ENCODE measurements at places on chromosomes 7 and 10.

DNA sequence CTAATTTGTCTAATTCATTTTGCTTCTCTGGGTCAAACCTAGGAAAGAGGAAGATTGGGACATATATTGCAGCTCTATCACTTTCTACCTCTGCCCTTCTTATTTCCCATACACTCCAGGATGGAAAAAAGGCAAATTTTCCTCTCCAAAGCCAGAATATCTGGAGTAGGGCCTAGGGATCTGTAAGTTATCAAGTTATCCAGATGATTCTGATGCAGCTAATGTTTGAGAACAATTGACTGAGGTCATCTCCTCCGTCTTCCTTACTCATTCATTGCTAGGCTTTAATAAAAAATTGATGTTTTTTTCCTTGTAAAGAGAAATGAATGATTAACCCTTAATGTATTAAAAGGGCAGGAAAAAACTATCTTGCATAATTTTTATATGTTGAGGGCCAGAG lies 211.9 kb upstream of the GLI3 start:
- no peak for DNase-seq

DNA sequence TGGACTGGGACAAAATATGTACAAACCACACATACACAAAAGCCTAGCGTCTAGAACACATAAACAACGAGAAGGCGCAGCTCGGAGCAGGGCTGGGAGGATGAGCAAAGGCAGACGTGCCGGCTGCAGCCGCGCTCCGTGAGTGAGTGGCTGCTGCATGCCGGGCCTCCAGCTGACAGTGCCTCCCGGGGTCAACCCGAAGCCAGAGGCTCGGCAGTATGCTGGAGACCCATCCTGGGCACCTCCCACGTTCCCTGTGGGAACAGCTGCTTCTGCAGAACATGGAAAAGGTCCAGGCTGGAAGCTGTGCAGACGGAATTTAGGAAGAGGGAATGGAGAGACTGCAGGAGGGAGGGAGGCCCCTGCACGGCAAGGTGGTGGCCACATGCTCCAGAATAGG lies 3.6 kb upstream of the GPR146 start:
- no peak for DNase-seq

DNA sequence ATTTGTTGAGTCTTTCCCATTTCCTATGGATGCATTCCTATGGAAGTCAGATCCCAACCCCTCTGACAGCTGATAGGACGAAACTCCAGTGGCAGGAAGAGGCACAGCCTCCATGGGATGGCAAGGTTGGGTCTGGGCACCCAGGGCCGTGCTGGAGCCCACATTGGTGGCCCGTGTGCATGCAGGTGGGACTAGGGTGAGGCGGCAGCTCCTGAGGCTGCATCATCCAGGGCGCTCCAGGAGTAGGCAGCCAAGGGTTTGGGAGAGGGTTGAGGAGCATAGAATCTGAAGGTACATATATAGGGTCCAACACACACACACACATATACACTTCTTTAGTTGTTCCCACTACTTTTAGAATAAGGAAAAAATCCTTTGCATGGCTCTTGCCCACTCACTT lies 81.4 kb upstream of the BMPER start:
- no peak for DNase-seq

GRCh38 chr7:37510043-37510634 lies 61.5 kb upstream of the ELMO1 start:
- DNase-seq, result no peak

DNA sequence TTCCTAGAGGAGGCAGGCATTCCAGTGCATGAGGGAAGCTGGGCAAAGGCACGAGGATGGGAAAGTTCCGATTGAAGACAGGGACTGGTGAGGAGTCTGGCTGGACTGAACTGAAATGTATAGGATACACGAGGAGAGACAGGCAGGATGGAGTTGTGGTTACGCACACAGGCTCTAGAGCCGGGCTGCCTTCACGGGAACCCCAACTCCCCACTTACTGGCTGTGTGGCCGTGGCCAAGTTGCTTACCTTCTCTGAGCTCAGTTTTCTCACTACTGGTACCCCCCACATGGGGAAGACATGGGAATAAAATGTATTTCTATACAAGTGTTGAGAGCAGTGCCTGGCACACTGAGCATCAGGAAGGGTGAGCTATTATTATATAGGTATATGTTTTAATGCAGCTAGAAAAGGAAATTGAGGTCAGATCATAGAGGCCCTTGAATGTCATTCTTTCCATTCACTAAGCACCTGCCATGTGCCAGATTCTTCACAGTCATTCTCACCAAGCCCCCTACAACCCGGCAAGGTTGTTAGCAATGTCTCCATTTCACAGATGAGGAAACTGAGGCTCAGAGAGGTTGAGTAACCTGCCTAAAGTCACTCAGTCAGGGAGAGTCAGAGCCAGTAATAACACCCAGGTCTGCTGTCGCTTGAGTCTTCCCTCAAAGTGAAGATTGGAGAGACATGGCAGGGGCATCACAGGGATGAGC lies 9.7 kb downstream of the CHST3 start:
- no peak for DNase-seq

- no peak for DNase-seq
These were observed 106.8 kb downstream of the SDHAF3 start for GRCh38 chr7:97224316-97224715.

DNA sequence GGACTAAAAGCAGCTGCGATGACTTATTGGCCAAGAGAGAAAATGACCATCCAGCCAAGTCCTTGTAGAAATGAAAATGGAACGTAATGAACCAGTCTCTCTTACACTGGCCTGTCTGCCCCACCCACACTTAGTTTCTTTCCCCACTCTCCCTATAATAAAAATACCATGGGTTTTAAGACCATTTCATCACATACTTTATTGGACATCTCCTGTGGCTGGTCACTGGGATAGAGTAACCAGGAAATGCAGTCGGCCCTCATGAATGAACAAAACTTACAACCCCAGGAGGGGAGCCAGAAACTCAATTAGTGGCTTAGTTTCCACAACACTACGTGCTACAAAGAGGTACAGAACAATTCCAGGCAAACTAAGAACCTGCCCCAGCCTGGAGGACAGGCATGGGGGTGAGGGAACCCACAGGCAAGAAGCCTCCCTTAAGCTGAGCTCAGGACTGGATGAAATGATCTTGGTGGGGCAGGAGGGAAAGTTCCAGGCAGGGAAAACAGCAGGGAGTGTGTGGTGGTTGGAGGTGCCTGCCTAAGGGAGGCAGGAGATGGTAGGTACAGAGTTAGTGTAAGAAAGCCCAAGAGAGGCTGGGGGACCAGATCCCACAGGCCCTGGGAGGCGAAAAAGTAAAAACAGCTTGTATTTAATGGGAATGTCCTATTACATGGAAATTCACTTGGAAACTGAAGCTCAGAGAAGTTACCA lies 29.6 kb downstream of the MKI67 start:
- DNase-seq, result no peak

- DNase-seq, result no peak
These were observed 20.6 kb downstream of the EDRF1 start for GRCh38 chr10:125739994-125740679.
